Activated T-helper 1 cell treated with anti-CD3 and anti-CD28 coated beads, Interleukin-2, amount 50 U/mL, for 16 hours (primary cell): ENCODE measurements at places on chromosomes 3 and 15.

DNA sequence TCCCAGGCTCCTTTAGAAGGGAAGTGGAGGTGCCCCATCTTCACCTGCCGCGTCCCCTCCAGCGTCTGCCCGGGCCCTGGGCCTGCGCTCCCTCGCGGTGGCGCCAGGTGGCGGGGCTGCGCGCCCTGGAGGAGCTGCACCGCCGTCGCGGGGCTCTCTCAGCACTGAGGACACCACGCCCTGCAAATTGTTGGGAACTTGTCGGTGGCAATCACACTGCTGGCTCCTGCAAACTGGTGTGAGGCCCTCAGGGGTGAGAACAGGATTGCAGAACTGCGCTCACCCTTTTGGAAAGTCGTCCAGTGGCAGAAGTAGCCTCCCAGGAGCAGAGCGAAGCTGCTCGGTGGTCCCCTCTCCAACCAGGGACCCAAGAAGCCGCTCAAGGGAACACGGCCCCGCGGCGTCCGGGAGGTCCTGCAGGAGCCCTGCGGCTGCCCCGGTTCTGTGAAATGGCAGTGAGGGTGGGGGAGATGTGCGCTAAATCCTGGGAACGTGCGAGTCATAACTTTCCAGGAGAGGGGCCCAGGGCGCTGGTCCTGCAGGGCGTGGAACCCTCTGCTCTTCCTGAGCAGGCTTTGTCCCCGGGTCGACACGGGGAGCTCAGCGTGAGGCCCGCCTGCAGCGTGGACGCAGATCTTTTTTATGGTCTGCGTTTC, 995 bp upstream of the LRRK1 start:
- DNase-seq, result peak; percentile 32

DNA sequence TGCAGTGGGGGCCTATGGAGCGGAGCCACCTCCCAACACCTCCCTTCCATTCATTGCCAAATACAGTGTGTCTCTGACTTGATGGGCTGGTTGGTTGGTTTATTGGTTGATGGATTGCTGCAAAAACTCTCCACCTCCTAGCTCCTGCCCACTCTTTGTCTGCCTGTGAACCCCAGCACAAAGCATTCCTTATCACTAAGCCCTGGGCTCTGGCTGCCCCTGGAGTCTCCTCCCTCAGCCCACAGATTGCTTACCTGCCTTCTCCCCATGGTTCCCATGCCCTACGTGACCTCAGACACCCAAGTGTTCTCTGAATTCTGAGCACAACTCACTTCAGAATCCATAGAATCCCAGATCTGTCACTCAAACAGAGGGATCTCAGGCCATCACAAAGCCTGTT, 139.1 kb upstream of the TPM1 start:
- no peak for DNase-seq

DNA sequence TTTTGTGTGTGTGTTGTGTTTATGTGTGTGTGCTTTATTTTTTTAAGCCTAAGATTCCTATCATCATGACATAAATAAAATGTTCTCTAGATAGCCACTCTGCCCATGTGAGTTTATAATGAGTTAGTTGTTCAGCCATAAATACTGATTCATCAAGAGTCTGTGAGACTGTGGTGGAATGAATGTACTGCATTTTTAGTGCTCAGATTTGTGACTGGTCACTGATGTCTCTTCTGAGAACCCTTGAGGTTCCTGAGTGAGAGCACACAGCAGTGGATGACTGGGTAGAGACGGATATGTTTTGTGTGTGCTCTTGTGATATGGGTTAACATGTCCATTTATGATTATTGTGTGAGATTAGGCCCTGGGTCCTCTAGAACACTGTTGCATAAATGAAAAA, 51.2 kb downstream of the SETD5 start:
- no peak for DNase-seq

GRCh38 chr3:94912656-94913055, 849.8 kb downstream of the NSUN3 start:
- no peak for DNase-seq

- DNase-seq, result no peak
Observed at GRCh38 chr3:37475435-37475834, 301.1 kb upstream of the LRRFIP2 start.

DNA sequence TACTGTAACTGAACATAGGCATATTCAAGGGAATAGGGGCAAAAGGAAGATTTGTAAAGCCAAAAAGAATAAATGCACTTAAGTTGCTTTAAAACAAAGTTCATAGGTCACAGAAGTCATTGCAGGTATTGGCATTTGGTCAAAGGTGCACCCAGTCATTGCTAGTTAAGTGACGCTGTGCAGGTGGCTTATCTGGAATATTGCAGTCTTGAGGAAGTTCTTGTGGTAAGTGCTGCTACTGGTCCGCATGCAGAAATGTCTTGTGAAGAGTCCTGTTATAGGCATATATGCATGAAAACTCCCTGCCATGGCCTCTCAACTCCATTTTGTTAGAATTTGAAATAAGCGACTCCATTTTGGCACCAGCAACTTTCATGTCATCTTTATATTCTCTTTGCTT, 293.1 kb downstream of the GBE1 start:
- no peak for DNase-seq

DNA sequence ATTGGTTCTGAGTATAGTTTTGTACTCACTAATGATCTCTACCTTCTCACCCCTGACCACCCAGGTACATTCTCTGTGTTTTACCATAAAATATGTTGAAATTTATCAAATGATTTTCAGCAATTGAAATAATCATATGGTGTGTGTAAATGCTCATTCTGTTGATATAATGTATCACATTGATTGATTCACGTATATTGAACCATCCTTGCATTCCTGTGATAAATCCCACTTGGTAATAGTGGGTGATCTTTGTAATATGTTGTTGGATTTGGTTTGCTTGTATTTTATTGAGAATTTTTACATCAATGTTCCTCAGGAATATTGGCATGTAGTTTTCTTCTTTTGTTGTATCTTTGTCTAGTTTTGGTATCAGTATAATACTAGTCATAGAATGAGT, 1497.6 kb downstream of the OTOL1 start:
- no peak for DNase-seq

- DNase-seq, result no peak
Observed at GRCh38 chr3:188904670-188905069, 267.1 kb upstream of the TPRG1 start.

GRCh38 chr3:49026536-49026935, 2.7 kb downstream of the IMPDH2 start:
- DNase-seq, result no peak

- no peak for DNase-seq
Observed at GRCh38 chr3:47469616-47470015, 6.1 kb downstream of the SCAP start.

GRCh38 chr3:52546111-52546901, 9.9 kb downstream of the UQCC5 start:
- no peak for DNase-seq

DNA sequence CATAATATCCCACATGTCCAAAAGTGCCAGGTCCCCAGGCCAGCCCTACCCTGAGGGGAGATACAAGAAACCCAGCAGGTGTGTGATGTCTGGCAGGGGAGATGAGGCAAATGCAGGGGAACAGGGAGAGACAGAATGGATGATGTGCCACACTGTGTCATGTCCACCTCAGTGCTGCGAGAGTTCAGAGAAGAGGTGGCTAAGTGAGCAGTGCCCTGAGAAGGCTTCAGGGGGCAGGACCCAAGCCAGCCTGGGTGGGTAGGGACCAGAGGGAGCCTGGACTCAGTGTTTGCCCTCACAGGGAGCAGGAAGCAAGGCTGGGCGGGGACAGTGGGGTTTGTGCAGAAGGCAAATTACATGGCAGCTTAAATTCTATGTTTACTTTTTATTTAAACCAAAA, 61.2 kb downstream of the KLHL6 start:
- DNase-seq, result no peak

GRCh38 chr3:66431494-66431893, 69.3 kb downstream of the LRIG1 start:
- no peak for DNase-seq

GRCh38 chr3:195182470-195182795, 88.5 kb downstream of the XXYLT1 start:
- no peak for DNase-seq

DNA sequence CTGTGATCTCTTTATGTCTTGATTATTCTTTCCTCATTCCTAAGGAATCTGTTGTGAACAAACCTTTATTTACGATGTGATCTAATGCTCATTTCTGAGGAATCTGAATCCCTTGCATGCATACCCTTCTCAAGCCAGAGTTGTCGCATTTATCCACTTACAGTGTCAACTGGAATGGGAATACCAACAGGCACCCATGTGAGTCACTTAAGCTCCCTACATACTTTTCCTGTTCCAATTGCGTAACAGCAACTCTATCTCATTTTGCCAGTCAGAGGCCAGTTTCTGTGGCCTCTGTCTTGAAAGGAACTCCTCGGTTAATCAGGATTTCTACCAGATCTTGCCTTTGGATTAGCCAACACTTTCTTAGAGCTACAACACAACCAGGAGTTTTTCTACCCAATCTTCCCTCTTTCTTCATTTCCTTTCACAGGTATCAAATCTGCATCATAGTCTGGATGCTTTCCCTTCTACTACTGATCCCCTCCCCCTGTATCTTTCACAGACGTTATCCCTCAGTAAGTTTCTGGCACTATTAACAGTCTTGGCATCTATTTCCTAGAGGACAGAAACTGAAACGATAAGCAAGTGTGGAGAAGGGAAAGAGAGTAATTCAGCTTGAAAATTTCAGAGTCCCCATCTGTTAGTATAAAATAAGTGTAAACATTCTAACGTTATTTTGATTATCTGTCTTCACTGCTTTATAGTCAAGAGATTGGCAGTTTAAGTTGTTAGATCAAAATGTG, 66.8 kb upstream of the BCHE start:
- no peak for DNase-seq

- DNase-seq, result no peak
Observed at GRCh38 chr3:100516232-100516631, 23.8 kb downstream of the TMEM45A start.

DNA sequence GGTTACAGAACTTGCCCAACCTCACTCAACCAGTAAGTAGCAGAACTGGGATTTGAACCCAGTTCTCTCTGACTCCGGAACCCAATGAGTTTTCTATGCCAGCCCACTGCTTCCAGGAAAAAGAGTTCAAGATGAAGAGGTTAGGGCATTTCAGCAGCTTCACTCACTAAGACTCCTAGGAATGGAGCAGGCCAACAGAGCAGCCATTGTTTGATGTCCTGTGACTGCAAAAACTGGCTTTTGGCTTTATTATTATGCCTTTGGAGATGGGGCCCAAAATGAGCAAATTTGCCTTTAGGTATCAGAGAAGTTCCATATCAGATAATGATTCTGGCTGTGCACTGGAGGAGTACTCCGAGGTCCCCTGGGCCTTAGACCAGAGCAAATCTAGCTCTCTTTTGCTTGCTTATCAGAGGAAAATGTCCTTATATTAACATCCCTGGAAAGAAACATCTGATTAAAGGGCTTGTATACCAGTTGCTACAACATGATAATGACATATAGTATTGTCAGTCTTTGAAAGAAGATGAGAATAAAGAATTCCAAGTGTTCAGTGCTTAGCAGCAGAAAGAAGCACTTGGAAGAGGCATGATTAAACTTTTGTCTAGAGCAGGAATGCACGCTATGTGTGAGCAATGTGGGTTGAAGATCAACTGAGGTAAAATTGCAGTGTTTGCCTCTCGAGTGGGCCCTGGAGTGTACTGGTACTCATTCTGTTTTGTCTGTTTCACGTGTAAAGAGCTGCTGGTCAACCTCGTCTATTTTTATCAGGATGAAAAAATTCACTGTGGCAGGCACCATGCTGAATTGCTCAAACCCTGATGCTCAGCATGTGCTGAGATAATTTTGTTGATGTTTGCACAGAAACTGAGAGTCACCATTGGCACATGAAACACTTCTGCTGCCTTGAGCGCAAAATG, 21.8 kb upstream of the KLHL24 start:
- DNase-seq, result no peak

GRCh38 chr3:124318014-124318413, 326.1 kb upstream of the ROPN1 start:
- DNase-seq, result no peak

DNA sequence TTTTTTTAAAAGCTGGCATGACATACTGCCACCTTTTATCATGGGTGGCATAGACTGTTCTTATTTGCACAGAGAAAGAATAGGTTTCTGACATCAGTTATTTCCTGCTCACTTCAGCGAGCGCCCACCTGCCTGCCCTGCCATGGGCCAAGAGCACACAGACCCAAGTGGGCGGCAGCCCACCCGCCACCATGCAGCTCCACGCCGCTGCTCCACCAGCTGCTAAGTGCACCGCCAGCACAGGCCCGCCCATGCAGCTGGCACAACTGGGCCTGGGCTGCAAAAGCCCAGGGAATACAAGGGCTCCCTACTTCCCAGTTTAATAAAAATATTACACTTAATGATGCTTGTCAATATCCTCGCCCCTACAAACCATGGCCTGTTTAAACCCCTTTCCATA, 15.4 kb downstream of the ZNF148 start:
- no peak for DNase-seq
